Stomach (tissue), 19 donors: ENCODE measurements at places on chromosomes 6 and 20. TPM values are rescaled to one million over a fixed set of nuclear protein-coding genes. Genes with fewer than 3 reads are reported as not detected.

- no peak overlapping the region for H3K27ac ChIP-seq
- no peaks in the 10 kb centered on the region for H3K36me3 ChIP-seq
Measured at GRCh38 chr20:19673575-19673974, 84.5 kb upstream of the RIN2 start.

DNA sequence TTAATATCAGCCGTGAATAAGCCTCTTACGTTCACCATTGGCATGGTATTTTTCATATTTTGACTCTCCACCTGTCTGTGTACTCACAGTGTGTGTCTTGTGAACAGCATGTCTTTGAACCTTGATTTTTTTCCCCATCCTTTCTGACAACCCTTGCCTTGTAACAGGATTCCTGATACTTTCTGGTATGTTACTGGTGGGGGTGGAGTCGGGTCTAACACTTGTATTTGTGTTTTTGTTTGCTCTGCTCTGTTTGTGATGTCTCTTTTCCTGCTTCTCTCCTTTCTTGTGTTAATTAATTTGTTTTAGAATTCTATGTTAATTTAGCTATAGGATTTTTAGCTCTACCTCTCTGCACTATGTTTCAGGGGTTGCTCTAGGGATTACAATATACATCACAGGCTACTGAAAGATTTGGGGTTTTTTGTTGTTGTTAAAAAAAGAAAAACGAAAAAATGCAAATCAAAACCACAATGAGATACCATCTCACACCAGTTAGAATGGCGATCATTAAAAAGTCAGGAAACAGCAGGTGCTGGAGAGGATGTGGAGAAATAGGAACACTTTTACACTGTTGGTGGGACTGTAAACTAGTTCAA, 245.1 kb downstream of the CDH4 start:
- no peaks in the 10 kb centered on the region for H3K36me3 ChIP-seq
- no peak for DNase-seq
- H3K4me1 ChIP-seq = no peaks in the 10 kb centered on the region
- no peak overlapping the region for H3K4me3 ChIP-seq
- H3K27me3 ChIP-seq = no peaks in the 10 kb centered on the region

DNA sequence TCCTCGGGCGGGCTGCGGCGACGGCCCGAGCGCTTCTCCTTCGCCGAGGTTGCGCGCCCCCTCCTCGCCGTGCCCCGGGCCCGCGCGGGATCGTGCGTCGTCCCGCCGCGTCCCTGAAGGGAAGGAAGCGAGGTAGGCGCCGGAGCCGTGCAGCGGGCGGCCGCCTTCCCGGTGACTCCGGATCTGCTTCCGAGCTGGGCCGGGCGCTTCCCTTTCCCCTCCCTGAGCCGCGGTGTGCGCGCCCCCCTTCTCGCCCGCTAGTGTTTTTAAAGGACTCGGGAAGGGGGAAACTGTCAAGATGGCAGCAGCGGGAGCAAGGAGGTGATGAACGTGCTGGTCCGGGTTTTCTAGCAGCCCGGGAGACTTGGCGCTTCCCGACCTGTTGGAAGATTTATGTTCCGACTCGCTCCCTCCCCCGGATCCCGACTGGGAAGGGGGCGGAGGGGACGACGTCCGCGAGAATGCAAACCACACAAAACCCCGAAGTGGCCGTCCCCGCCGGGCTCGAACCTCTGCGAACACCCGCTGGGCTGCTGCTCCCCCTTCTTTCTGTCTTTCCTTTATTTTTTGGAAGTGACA, 744 bp upstream of the FOXO3 start:
- no peaks in the 10 kb centered on the region for H3K27me3 ChIP-seq
- peak; percentile 92 for DNase-seq
- H3K4me1 ChIP-seq = peaks cover 18% of the 10 kb centered on the region
- peak overlapping the region; percentile 89 for H3K4me3 ChIP-seq
- peak overlapping the region; percentile 99 for H3K27ac ChIP-seq

- no peak overlapping the region for H3K4me3 ChIP-seq
- no peaks in the 10 kb centered on the region for H3K36me3 ChIP-seq
- DNase-seq = peak; percentile 63
- H3K27ac ChIP-seq = peak overlapping the region; percentile 43
- peaks cover 47% of the 10 kb centered on the region for H3K4me1 ChIP-seq
Measured at GRCh38 chr6:44052419-44053023, 74.7 kb downstream of the MRPL14 start.

- no peaks in the 10 kb centered on the region for H3K4me1 ChIP-seq
- no peak for DNase-seq
- peaks cover 38% of the 10 kb centered on the region for H3K36me3 ChIP-seq
- no peak overlapping the region for H3K4me3 ChIP-seq
- H3K27me3 ChIP-seq = no peaks in the 10 kb centered on the region
- H3K27ac ChIP-seq = no peak overlapping the region
Measured at GRCh38 chr20:48739395-48740291, 88.2 kb downstream of the PREX1 start.

GRCh38 chr20:59403261-59403961, 103.0 kb downstream of the EDN3 start:
- H3K27me3 ChIP-seq = peaks cover 62% of the 10 kb centered on the region
- peak; percentile 53 for DNase-seq
- H3K27ac ChIP-seq = no peak overlapping the region
- H3K36me3 ChIP-seq = no peaks in the 10 kb centered on the region

GRCh38 chr6:157268396-157268795, 54.9 kb downstream of the TMEM242 start:
- peaks cover 23% of the 10 kb centered on the region for H3K4me1 ChIP-seq
- H3K4me3 ChIP-seq = no peak overlapping the region
- no peaks in the 10 kb centered on the region for H3K36me3 ChIP-seq
- H3K27ac ChIP-seq = peak overlapping the region; percentile 68

DNA sequence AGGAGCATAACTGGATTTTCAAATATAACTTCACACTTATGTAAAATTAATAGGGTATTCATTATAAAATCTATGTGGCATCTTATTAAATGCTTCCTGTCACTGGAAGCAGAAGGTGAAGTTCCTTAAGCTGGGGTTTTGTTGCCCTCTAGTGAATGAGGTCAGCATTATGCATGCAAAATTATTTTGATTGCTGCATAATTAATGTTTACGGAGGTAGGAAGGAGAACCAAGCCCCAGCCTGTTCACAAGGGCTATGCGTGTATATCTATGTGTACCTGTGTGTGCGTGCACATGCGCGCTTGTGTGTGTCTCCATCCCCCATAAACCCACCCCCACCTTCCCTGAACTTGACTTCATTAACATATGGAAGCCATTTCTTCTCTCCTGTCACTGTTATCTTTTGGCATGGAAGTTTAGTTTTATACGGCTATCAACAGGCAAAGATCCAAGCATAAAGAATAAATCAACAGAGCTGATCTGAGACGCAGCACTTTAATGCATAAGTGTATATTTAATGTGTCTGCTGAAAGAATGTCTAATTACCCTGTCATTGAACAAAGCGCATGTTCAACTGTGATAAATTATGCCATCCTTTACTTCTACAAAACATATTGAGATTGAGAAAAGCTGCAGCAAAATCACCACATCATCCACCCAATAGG, 90.2 kb upstream of the CDH4 start:
- no peak overlapping the region for H3K27ac ChIP-seq
- H3K36me3 ChIP-seq = no peaks in the 10 kb centered on the region
- H3K4me1 ChIP-seq = no peaks in the 10 kb centered on the region
- no peaks in the 10 kb centered on the region for H3K27me3 ChIP-seq

- DNase-seq = no peak
- H3K27me3 ChIP-seq = no peaks in the 10 kb centered on the region
- no peaks in the 10 kb centered on the region for H3K36me3 ChIP-seq
- no peaks in the 10 kb centered on the region for H3K4me1 ChIP-seq
- peak overlapping the region; percentile 41 for H3K4me3 ChIP-seq
- H3K27ac ChIP-seq = no peak overlapping the region
Measured at GRCh38 chr20:29079769-29080690, 2177.4 kb upstream of the DEFB115 start.

GRCh38 chr6:57035549-57035948, 10.9 kb upstream of the KIAA1586 start:
- no peak for DNase-seq
- no peaks in the 10 kb centered on the region for H3K4me1 ChIP-seq
- no peak overlapping the region for H3K4me3 ChIP-seq
- no peak overlapping the region for H3K27ac ChIP-seq
- no peaks in the 10 kb centered on the region for H3K27me3 ChIP-seq

DNA sequence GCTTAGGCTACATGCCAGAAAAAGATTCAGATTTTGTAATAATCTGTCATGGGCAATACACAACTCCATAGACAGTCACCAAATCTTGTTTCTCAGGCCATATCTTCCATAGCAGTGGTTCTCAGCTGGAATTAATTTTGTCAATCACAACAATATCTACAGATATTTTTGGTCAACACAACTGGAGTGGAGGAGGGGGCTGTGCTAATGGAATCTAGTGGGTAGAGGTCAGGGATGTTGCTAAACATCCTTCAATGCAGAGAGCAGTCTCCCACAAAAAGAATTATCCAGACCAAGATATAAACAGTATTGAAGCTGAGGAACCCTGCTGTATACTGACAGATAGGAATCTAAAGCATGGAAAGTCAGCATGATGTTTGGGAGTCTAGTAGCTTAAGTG, 174.6 kb downstream of the UBE3D start:
- H3K27me3 ChIP-seq = no peaks in the 10 kb centered on the region
- no peaks in the 10 kb centered on the region for H3K4me1 ChIP-seq
- H3K4me3 ChIP-seq = no peak overlapping the region

- no peak overlapping the region for H3K4me3 ChIP-seq
- no peak for DNase-seq
- H3K36me3 ChIP-seq = no peaks in the 10 kb centered on the region
Measured at GRCh38 chr6:105759946-105760345, 326.2 kb upstream of the PRDM1 start.

DNA sequence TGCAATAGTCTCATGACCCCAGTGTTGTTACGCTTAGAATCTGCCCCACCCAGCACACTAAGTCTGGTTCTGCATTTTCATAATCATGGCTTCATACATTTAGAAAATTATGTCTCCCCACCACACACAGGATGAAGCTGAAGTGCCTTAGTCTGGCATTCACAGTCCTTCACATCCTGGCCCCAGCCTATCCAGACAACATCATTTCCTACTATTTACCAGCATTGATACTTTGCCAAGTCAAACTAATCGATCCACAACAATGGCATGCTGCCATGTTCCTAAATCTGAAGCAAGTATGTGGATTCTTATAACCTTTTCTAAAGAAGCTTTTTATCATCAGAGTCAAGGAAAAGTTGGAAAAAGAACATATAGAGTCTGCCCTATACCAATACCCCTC, 132.4 kb upstream of the FBXL4 start:
- no peak overlapping the region for H3K27ac ChIP-seq
- no peaks in the 10 kb centered on the region for H3K27me3 ChIP-seq
- no peak for DNase-seq
- H3K4me1 ChIP-seq = no peaks in the 10 kb centered on the region

DNA sequence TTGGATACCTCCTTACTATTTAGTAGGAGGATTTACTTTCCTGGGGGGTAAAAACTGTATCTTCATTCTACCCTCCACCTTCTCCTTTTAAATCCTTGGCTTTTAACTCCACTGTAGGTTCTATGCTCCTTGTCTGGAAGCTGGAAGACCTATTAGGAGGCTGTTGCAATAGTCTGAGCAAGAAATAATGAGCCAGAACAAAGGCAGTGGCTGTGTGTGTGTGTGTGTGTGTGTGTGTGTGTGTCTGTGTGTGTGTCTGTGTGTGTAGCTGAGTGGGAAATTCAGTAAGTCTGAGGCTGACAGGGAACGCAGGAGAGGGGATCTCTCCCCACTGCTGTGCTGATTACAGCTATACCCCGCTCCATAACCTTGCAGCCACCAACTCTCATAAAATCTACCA, 35.8 kb downstream of the HTR1E start:
- H3K4me1 ChIP-seq = no peaks in the 10 kb centered on the region
- H3K27me3 ChIP-seq = no peaks in the 10 kb centered on the region
- H3K4me3 ChIP-seq = no peak overlapping the region
- no peaks in the 10 kb centered on the region for H3K36me3 ChIP-seq

- DNase-seq = peak; percentile 33
- H3K4me3 ChIP-seq = no peak overlapping the region
- H3K27ac ChIP-seq = no peak overlapping the region
- H3K4me1 ChIP-seq = peaks cover 48% of the 10 kb centered on the region
- peaks cover 70% of the 10 kb centered on the region for H3K36me3 ChIP-seq
Measured at GRCh38 chr6:36912586-36912985, 26.8 kb downstream of the C6orf89 start.

Gene OARD1
- 31.0 TPM for total RNA-seq

Gene IYD
- 0.45 TPM for total RNA-seq

Gene PPP1R3G
- total RNA-seq = 1.3 TPM

Gene RIN2
- total RNA-seq = 34.5 TPM

Gene SH3BGRL2
- total RNA-seq = 27.2 TPM

Gene MUC21
- 0.18 TPM for total RNA-seq
